Uterine smooth muscle cell (primary cell): ENCODE measurements at places on chromosomes 16 and 17. TPM values are rescaled to one million over a fixed set of nuclear protein-coding genes. Genes with fewer than 3 reads are reported as not detected.

SLC47A1 gene
- total RNA-seq = 0.55 and 1.5 TPM in 2 replicates

SEPTIN1 gene
- 0.25 TPM in 1 of 2 replicates, not detected in the other for total RNA-seq

CD19 gene
- not detected in 2 replicates for total RNA-seq

EPOP gene
- 0.55 and 0.87 TPM in 2 replicates for total RNA-seq

CDH1 gene
- total RNA-seq = not detected in 2 replicates

KIF19 gene
- total RNA-seq = not detected in 2 replicates

ALOX15B gene
- 0.12 TPM in 1 of 2 replicates, not detected in the other for total RNA-seq
